ENCODE measurements at places on chromosomes 7 and 10. TPM values are rescaled to one million over a fixed set of nuclear protein-coding genes. Genes with fewer than 3 reads are reported as not detected.
A peak's percentile ranks its signal among the peaks of the same experiment; 100 is the strongest.

The EPHA1 gene
- 44.5 TPM for total RNA-seq

The TMEM229A gene
- not detected for total RNA-seq

The CNNM1 gene
- total RNA-seq: 0.25 TPM

The ZNF467 gene
- total RNA-seq: 5.3 TPM

The FUOM gene
- total RNA-seq: 27.1 TPM

The NEUROG3 gene
- total RNA-seq: not detected

The PAPOLB gene
- not detected for total RNA-seq

The GLI3 gene
- total RNA-seq: 0.79 TPM

The JAKMIP3 gene
- total RNA-seq: 0.53 TPM

The OR2A5 gene
- not detected for total RNA-seq

The CHAT gene
- total RNA-seq: not detected

The TAS2R5 gene
- total RNA-seq: 2.8 TPM

The ZNF239 gene
- total RNA-seq: 6.4 TPM

The ASB10 gene
- not detected for total RNA-seq

- DNase-seq: peak; percentile 15
These were observed 53.3 kb downstream of the FHIP2A start for GRCh38 chr10:114874827-114875411.

GRCh38 chr7:150909200-150909995 is 57.1 kb downstream of the AOC1 start:
- peak; percentile 53 for DNase-seq

- no peak for DNase-seq
These were observed 181.4 kb upstream of the ETV1 start for GRCh38 chr7:14170872-14171271.

DNA sequence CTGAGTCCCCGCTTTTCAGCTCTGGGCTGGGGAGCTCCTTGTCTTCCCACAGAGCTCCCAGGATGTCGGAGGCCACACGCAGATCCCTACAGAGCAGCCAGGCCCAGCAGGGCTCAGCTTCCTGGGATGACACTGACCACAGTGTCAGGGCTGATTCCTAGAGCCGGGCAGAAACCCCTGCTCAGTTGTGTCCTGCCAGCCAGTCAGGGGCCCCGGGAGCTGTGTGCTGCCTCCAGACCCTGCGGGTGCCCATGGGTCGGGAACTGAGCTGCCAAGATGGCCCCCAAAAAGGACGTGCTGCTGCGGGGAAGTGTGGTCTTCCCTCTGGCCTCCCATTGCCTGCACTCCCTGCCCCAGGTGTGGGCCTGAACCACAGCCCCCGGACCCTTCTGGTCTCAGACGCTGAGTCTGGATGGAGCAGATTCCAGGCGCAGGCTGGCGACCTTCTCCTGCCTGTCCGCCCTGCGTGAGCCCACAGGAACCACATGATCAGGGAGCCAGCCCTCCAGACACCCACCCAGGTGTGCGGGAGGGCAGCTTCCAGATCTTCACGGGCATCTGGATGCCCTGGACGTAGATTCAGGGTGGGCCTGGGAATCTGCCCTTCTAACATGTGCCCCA is 217.4 kb downstream of the MAD1L1 start:
- no peak for DNase-seq

- DNase-seq: no peak
These were observed 202.6 kb upstream of the PRPS1L1 start for GRCh38 chr7:18230271-18230670.

- DNase-seq: no peak
These were observed 119.8 kb downstream of the ITGB8 start for GRCh38 chr7:20450536-20450935.

GRCh38 chr10:126902157-126902556 is 3.1 kb upstream of the DOCK1 start:
- DNase-seq: no peak

GRCh38 chr10:119522747-119523426 is 19.6 kb downstream of the RGS10 start:
- no peak for DNase-seq

DNA sequence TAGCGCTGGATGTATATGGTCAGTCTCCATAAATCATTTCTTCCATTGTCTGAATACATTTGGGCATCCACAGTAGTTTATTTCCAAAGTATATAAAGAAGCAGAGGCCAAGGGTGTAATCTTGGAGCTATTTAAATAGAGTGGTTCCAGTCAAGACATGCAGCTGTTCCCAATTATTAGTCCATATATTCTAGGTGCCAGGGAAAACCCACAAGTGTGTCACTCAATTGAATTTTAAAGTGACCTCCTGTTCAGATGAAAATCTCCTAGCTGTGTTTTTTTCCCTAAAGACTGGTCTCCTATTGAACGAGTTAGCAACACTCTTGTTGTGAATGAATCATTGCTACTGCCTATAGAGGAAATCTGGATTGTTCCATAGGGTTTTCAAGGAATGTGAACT is 260.2 kb upstream of the BMPER start:
- DNase-seq: no peak

GRCh38 chr7:46576950-46577349 is 655.9 kb upstream of the IGFBP3 start:
- no peak for DNase-seq

DNA sequence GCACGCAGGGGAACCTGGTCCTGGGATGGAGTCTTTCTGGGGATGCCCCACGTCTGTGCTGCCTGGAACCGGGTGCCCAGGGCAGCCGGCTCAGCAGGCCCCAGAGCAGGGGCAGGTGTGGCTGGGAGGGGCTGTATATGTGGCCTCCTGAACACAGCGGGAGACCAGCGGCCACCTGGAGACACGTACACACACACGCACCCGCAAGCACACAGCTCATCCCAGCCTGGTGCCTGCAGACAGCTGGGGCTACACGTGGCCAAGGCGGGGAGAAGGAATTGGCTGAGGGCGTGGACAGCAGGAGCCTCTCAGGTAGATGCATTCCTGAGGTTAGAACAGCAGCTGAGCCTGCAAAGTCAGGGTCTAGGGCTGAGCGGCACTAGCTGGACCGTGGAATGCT is 14.0 kb downstream of the ADAM8 start:
- no peak for DNase-seq

DNA sequence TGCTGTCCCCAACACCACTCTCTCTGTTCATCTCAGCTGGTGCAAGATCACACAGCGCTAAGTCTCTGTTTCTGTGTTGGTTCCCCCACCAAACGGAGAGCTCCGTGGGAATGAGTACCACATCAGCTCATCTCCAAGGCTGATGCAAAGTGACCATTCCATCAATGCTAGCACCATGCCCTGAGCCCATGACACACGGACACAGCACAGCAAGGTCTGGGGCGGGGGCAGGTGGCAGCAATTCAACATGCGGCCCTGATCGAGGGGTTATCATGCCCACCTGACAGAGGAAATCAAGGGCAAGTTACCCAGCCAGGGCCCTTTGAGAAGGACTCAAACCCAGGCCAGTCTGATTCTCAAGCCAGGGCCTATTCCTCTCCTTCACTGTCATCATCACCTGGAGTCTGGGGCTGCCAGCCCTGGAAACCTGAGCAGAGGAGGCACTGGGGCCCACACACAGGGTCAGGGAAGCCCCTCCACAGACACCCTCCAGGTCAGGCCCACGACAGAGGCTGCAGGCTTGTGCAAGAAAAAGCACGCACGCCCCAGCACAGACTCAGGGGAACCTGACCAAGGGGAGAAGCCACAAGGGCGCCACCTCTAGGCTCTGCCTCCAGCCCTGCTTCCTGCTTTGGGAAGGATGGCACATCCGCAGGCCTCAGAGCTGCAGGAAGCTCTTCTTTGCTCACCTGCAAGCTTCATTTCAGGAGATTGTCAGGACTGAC is 74.8 kb downstream of the GRID1 start:
- no peak for DNase-seq

GRCh38 chr7:95491634-95492314 is 6.0 kb downstream of the ASB4 start:
- no peak for DNase-seq

DNA sequence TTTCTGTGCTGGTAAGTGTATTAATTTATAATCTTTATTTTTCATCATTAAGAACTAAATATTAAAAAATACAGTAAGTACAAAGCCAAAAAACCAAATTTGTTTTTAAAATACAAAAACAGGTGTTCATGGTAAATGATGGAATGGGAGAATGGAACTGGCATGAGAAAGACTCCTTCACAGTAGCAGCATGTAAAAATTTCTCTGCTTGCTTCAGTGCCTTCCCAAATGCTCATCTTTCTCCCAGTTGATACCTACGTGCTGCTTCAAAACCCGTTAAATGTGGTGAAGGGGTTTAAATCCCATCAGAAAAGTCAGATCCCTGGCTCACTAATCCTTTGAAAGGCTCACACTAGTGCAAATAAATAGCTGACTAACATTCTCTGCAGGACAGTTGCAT is 4.2 kb downstream of the RNF133 start:
- no peak for DNase-seq

GRCh38 chr7:136958016-136958415 is 89.6 kb downstream of the CHRM2 start:
- DNase-seq: no peak

DNA sequence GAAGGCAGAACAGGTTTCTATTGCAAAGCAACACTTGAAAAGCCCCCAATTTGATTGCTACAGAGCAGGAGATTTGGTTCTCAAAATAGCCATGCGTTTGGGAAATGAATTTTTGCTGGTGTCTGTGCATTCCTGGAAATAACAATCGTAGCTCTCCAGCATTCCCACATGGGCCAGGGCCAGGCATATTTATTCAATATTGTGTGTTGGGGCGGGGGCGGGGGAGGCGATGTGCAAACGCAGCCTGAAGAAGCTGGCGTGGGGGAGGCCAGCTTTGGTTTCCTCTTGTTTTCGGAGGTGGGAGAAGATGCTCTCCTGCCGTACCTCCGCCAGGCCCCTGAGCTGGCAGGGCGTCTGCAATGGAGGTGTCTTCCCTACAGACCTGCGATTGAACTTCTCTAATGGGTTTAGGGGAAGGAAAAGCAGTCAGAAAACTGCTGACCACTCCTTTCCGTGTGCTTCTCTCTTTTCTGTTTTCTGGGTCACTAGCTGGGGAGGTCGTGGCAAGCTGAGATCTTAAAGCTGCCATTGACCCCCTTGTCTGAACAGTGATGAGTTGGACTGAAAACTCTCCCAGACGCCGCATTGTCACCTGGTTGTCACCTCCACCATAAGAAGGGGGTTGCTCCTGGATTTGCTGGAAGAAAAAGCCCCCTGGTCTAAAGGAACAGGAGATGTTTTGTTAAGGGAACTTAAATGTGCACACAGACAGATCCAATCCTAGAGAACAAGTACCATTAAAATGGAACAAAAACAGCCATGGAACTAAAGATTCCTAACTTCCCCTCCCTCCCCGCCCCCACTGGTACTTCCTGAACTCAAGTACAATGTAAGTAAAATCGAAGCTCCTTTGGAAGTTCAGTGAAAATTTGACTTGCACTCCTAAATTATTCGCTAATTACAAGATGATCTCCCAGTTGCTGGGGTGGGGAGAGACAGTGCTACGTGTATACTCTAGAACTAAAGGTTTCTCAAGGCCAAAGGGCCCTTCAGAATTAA is 56.4 kb upstream of the HABP2 start:
- DNase-seq: no peak

DNA sequence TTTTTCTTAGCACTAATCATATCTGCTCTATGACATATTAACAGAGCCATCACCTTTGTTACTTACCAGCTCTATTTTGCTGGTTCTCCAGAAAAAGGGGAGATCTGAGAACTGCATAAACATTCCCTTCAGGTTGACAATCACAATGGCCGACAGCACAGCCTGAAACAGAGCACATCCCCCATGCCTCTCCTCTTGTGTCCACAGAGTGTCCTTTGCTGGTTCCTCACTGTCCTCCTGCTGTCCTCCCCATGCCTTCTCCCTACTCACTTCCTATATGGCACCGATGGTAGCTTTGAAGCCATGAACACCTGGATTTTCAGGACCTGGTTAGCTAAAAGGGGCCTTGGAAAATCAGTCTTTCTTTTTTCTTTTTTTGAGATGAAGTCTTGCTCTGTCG is 41.8 kb downstream of the PSMC2 start:
- no peak for DNase-seq

GRCh38 chr10:103053659-103054581 is 135.8 kb downstream of the CNNM2 start:
- DNase-seq: peak; percentile 61

- no peak for DNase-seq
These were observed 105.2 kb downstream of the OSBPL3 start for GRCh38 chr7:24874791-24875190.

- DNase-seq: no peak
These were observed 370.3 kb downstream of the CDC14C start for GRCh38 chr7:49294611-49295010.

DNA sequence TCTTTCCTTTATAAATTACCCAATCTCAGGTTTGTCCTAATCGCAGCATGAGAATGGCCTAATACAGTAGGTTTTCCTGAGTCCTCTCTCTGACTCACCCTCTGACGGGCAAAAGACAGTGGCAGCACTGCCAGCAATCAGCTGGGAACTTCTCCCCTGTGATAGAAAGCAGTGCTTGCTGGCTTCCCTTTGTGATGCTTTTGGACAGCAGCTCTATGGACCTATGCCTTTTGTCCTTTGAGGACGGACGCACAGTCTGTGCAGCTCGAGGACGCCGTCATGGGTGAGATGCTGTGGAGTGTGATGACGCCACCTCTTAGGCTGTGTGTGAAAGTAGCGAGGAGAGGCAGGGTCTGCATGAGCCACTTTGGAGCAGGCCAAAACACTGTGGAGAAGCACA is 68.8 kb downstream of the KIAA1217 start:
- no peak for DNase-seq

GRCh38 chr7:26202019-26202990 is 760 bp downstream of the CBX3 start:
- DNase-seq: peak; percentile 42

DNA sequence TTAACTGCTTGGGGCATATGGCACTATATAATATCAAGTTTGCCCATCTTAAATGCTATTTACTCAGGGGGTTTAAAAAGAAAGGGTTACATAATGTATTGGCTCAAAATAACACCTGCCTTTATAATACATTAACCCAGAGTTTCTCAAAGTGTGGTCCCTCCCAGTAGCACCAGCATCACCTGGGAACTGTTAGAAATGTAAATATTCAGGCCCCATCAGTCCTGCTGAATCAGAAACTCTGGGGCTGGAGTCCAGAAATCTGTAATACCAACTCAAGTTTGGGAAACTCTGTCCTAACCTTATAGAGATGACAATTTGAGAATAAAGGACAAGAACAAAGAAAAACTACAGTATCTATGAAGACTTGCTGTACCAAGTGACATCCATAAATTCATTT is 270.7 kb downstream of the PARD3 start:
- no peak for DNase-seq

GRCh38 chr10:50222199-50222598 is 29.1 kb downstream of the ASAH2 start:
- DNase-seq: no peak

Data from T-cell (primary cell).